ENCODE measurements at places on chromosomes 16 and 17.
A peak's percentile ranks its signal among the peaks of the same experiment; 100 is the strongest.

DNA sequence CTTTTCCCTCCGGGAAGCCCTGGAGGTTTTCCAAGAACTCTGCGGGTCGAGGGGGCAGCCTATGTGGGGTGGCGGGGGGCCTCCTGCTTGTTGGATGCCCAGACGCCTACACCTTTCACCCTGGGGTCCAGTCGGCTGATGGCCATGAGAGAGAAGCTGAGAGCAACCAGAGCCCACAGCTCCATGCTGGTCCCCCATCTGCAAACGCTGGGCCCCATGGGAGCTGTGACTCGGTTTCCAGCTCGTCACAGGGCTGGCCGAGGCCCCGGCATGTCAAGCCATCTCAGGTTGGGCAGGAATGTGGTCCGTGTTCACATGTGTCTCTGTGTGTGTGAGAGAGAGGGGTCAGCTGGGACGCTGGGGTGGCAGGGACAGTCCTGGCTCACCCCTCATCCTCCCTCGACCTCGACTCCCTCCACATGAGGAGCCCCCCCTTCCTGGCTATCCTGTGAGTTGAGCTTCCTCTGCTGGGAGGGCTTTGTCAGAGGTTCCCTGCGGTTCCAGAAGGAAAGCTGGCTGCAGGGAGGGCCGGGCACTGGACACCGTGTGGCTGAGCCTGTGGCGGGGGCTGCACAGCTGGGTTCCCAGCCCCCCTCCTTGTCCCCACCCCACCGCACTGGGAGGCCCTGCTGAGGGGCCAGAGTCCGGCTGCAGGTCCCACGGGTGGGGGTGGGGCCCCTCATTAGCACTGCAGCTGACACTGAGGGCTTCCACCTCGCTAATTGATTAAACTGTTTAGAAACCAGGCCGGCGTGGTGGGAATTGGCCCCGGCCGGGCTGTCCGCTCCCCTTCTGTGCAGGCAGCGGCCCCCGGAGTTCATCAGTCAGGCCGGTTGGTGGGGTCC, 19.1 kb downstream of the METRNL start:
- no peak for DNase-seq

DNA sequence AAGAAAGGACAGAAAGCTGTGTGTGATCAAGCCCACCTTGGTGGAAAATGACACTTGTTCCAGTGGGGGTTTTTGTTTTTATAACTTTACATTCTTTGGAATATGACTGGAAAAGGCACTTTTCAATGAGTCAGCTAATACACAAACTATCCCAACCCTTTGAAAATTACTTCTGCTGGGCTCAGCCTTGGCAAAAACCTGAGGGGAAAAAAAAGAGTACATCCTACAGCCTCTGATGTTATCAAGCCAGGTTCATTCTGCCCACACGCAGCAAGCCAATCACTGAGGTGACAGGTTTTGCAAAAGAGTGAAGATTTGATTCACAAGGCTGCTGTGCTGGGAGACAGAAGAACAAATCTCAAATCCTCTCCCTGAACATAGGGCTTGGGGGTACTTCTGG, 484.5 kb upstream of the ERCC4 start:
- DNase-seq: no peak

DNA sequence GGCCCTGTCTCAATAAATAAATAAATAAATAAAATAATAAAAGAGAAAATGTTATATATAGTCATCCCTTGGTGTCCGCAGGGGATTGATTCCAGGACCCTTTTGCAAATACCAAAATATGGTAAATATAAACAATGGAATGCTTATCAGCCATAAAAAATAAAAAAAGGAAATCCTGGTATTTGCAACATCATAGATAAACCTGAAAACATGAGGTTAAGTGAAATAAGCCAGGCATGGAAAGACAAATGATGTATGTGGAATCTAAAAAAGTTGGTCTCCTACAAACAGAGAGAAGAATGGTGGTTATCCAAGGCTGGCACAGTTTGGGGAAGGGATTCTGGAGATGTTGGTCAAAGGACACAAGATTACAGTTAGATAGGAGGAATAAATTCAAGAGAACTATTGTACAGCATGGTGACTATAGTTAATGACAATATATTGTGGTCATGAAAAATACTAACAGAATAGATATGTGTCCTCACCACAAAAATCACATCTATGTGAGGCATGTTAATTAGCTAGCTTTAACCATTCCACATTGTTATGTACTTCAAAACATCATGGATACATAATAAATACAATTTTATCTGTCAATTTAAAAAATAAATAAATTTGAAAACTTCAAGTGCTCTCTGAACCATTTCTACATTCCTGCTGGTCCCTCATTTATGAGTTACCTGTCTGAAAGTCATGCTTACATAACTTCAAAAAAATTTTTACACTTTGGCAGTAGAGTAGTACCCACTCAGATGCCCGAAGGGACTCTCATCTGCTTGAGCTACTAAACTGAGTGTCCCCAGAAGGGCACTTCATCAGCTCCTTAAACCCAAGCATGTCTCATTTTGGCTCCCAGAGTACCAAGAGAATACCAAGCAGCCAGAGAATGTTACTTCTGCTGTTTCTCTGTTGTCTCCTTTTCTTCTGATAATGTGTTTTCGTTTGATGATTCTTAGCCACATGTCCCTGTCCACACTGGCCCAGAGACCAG, 26.6 kb downstream of the N4BP1 start:
- DNase-seq: no peak

DNA sequence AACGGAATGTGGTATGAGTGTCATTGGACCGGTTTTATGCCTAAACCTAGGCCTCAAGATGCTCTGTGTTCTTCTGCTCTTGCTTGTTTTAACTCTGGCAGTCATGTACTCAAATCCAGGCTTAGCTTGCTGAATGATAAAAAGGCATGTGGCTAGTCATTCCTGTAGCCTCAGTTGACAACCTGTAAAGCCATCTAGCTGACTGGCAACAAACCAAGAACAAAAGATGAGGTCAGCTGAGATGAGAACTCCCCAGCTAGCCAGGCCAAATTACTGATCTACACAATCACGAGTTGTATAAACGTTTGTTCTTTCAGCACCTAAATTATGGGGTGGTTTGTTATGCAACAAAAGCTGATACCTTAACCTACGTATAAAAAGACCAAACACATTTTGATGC, 1406.0 kb upstream of the CDH8 start:
- DNase-seq: no peak

GRCh38 chr16:62100651-62101050, 64.4 kb upstream of the CDH8 start:
- DNase-seq: no peak

GRCh38 chr17:34675605-34676004, 96.2 kb downstream of the TMEM132E start:
- no peak for DNase-seq

- DNase-seq: no peak
Measured at GRCh38 chr16:84198401-84198800, 7.4 kb downstream of the ADAD2 start.

GRCh38 chr16:89545831-89546574, 14.5 kb upstream of the RPL13 start:
- DNase-seq: peak; percentile 34

DNA sequence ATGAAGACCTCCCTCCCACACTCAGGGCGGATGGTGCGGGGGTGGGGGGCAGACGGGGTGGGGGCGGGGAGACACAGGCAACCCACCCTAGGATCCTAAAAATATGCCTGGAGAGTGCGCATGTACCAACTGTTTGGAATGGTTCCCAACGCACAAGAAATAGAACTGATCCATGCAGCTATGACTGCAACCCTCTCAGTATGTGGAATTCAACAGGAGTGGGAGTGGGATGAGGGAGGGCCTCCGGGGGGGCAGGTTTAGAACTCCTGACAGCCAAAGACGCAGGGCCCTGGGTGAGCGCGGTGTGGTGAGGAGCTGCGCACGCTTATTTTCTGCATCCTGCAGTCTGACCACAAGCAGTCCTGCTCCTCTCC, 1.1 kb upstream of the P2RX5 start:
- DNase-seq: no peak

GRCh38 chr17:78912082-78912481, 9.1 kb upstream of the CEP295NL start:
- DNase-seq: no peak

DNA sequence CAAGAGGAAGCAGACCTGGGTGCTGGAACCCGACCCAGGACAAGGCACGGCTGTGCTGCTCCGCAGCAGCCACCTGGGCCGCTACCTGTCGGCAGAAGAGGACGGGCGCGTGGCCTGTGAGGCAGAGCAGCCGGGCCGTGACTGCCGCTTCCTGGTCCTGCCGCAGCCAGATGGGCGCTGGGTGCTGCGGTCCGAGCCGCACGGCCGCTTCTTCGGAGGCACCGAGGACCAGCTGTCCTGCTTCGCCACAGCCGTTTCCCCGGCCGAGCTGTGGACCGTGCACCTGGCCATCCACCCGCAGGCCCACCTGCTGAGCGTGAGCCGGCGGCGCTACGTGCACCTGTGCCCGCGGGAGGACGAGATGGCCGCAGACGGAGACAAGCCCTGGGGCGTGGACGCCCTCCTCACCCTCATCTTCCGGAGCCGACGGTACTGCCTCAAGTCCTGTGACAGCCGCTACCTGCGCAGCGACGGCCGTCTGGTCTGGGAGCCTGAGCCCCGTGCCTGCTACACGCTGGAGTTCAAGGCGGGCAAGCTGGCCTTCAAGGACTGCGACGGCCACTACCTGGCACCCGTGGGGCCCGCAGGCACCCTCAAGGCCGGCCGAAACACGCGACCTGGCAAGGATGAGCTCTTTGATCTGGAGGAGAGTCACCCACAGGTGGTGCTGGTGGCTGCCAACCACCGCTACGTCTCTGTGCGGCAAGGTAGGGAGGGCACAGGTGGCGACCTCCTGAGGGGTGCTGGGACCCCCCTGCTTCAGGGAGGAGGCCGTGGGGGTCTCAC, 667 bp downstream of the FSCN2 start:
- DNase-seq: peak; percentile 31

DNA sequence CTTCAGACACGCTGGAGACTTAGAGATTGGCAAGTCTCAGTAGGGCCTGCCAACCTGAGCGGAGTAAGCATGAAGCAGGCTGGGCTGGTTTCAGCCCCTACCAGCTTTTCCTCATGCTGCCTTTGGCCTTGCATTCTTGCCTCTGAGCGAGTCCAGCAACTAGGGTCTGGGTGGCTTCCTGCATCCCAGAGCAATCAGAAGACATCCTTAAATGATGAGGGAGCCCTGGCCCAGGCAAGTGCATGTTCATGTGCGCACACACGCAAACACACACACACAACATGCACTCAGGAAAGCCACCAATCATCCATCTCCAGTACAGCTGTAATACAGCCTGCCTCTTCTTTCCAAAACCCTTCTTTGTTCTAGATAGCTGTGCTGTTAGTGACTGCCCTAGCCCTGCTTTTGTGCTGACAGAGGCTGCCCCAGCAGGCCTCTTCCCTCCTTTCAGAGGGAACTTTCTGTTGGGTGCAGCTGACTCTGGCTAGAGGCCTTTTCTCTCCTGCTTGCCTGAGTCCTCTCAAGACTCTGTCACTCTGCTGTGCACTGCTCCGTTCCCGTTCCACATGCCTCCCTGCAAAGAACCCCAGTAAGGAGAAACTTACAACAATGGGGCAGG, 30.7 kb upstream of the TBX2 start:
- DNase-seq: no peak

DNA sequence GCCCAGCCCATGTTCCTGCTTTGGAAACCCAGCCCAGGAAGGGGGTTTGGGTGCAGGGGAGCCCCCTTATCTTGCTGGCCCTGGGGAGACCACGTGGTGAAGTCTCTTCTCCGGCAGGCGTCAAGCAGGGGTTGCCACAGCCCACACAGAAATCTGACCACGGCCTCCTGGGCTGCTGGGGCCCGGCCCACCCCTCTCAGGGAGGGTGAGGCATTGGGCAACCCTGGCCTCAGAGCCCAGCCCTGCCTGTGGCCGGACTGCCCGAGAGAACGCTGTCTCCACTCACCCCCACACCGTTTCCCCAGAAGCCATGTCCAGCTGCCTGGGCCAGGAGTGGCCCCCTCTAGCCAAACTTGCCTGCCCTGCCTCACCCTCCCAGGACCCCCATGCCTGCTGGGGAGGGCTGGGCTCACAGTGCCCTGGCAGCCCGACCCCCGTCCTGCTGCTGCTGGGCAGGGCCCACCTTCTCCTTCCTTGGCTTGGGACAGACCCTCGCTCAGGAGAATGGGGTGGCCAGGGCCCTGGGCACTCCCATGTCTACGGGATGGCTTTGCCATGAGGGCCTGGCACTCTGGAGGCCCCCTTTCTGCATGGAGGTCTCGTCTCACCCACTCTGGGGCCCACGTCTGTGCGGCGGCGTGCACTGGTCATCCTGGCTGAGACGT, 6.7 kb downstream of the RPUSD1 start:
- no peak for DNase-seq

DNA sequence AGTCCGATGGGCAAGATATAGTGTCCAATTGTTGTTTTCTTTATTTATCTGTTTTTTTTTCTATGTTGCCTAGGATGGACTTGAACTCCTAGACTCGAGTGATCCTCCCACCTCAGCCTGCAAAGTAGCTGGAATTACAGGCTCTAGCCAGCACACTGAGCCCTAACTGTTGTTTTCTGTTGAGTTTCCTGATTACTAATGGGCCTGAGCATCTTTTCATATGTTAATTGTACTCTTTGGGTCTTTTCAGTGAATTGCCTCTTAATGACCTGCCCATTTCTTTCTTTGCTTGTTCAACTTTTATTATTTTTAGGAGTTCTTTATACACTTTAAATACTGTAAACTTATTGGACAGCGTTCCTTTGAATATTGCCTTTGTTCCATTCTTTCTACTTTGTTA, 213.0 kb downstream of the HS3ST3B1 start:
- DNase-seq: no peak

DNA sequence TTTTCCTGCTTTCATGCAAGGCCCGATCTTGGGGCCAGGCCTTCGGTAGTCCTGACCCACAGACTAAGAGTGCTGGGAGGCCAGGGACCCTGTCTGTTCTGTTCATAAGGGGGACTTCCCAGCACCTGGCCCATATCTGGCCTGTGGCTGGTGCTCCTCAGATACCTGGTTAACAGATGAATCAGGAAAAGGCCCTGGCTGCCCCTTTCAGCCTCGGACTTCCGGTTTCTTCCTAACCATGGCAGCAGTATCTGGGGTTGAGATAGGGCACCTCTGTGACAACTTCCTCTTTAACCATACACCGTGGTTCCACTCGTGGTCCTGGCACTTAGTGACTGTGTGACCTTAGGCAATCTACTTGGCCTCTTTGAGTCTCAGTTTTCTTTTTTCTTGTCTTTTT, 18.4 kb downstream of the PLCG2 start:
- DNase-seq: no peak

DNA sequence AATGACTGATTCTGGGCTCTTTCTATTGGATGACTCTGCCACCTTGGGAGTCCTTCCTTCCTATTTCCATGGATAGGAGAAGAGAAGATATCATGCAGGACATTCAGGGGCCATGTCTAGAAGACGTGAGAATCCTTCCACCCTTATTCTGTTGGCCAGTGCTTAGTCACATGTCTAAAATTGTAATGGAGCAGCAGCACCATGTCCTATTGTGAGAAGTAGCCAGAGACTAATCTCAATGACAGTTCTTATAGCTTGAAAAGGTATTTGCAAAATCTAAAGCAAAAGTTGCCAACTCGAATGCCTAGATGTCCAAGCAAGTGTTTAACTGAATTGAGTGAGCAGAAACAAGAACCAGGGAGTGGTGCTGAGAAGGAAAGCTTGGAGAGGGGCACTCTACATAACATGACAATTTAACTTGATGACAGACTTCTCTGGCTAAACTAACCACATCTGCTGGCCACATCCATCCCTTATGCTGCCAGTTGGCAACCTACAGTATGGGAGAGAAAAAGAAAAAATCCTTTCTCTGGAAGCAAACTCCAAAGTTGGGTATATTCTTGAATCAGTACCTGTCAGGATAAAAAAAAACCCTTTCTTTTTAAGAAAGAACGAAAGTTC, 225.7 kb downstream of the CDH13 start:
- no peak for DNase-seq

GRCh38 chr16:5756969-5757368, 659.4 kb upstream of the EEF2KMT start:
- DNase-seq: no peak

GRCh38 chr17:1627182-1627981, 1.3 kb downstream of the SLC43A2 start:
- no peak for DNase-seq
